Fibroblast of pulmonary artery (primary cell): ENCODE measurements at places on chromosomes 1 and 21.

- no peak for DNase-seq
Measured at GRCh38 chr1:117612517-117613248, 6.8 kb downstream of the TENT5C start.

- DNase-seq, result no peak
Measured at GRCh38 chr1:19313961-19314882, 2.1 kb downstream of the SLC66A1 start.

GRCh38 chr1:4091996-4092395 is 191.9 kb upstream of the C1orf174 start:
- DNase-seq, result no peak

- DNase-seq, result no peak
Measured at GRCh38 chr1:94274561-94274960, 37.2 kb upstream of the ARHGAP29 start.

DNA sequence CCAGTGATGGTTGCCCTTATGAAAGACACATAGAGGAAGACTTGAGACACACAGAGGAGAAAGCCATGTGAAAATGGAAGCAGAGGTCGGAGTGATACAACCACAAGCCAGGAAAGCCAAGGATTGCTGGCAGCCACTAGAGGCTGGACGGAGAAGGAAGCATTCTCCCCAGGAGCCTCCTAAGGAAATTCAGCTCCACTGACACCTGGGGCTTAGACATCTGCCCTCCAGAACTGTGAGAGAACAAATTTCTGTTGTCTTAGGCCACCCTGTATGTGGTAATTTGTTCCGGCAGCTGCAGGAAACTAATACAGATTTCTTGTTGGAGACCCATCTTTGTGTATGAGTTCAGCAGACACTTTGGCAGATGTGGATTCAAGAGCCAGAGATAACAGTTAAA is 126.9 kb upstream of the ATP1A1 start:
- DNase-seq, result no peak

DNA sequence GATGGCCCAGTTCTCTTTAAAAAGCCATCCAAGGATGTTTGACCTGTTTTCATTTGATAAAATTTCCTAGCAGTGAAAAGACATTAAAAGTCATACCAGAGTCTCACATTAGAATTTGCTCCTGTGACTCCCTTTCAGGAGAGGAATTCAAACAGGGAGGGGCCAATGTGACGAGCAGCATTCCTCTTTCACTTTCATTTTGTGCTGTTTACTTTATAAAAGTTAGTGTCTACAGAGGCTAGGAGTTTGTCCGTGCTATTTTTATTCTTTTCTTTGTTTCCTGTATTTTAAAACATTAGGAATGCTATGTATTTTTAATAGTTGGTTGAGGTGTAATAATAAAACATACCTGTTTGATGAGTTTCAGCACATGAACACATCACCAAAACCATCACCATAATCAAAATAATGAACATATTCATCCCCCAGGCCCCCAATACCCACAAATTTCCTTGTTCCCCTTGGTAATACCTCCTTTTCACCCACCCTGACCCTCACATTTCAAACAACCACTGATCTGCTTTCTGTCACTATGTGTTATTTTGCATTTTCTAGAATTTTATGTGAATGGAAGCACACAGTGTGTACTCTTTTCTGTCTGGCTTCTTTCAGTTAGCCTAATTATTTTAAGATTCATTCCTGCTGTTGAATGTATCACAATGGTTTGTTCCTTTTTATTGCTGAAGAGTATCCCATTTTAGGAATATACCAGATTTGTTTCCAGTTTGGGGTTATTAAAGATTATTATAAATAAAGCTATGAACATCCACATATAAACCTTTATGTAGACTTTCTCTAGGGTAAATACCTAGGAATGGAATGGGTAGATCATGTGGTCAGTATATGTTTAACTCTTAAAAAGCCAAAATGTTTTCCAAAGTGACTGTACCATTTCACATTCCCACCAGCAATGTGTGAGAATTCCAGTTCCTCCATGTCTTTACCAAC is 129.5 kb downstream of the TENT5C start:
- peak; percentile 65 for DNase-seq

DNA sequence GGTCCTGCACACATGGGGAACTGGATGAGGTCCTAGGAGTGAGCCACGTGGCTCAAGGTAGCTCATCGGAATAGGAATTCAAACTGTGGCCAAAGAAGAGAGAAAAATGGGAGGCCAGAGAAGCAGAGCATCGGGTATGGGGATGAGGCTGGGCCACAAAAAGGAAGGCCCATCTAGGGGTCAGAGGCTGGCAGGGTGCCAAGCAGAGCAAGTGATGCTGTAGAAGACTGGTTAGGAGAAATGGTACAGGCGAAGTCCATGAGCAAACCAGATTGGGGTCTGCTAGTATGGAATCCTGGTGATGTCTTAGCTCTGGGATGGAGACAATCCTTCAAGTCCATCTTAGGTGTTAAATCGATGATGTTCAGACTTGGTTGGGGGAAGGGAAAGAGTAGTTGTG is 68.0 kb downstream of the TEX35 start:
- no peak for DNase-seq

DNA sequence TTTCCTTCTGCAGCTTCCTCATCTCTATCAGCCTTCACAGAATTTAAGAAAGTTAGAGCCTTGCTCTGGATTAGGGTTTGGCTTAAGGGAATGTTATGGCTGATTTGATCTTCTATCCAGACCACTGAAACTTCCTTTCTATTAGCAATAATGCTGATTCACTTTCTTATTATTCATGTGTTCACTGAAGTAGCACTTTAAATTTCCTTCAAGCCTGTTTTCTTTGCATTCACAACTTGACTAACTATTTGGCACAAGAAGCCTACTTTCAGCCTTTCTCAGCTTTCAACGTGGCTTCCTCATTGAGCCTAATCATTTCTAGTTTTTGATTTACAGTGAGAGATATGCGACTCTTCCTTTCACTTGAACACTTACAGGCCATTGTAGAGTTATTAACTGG is 528.5 kb downstream of the PLPP3 start:
- DNase-seq, result no peak

GRCh38 chr1:32967888-32968568 is 3.4 kb upstream of the RNF19B start:
- no peak for DNase-seq

GRCh38 chr1:231699784-231700183 is 73.2 kb downstream of the DISC1 start:
- no peak for DNase-seq

- no peak for DNase-seq
Measured at GRCh38 chr1:50879137-50879536, 80.9 kb downstream of the FAF1 start.

GRCh38 chr1:180230791-180231505 is 884 bp downstream of the LHX4 start:
- peak; percentile 67 for DNase-seq

- no peak for DNase-seq
Measured at GRCh38 chr1:46797696-46798470, 963 bp upstream of the CYP4B1 start.

- DNase-seq, result peak; percentile 31
Measured at GRCh38 chr1:37575692-37576091, 19.0 kb downstream of the DNALI1 start.

- no peak for DNase-seq
Measured at GRCh38 chr1:210819266-210819665, 314.7 kb downstream of the KCNH1 start.

DNA sequence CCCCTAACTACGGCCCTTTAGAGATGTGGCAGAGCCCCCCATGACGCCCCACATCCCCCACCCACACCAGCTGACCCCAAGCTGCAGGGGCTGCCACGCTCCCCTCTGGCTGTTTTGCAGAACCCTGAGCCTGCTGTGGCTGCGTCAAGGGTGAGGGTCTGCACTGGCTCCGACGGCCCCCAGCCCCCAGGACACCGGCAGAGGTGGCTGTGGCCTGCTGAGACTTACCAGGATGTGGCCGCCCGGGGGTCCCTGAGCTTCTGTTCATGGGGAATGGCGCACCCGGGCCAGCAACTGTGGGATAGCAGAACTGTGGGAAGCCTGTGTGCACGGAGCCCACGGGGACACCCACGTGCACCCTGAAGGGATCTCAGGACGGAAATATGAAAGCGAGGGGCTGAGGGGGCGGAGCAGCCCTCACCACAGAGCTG is 12.8 kb upstream of the RNF223 start:
- DNase-seq, result no peak

- no peak for DNase-seq
Measured at GRCh38 chr21:17446737-17447136, 66.1 kb upstream of the CXADR start.

- no peak for DNase-seq
Measured at GRCh38 chr1:48810740-48811139, 34.0 kb upstream of the BEND5 start.

DNA sequence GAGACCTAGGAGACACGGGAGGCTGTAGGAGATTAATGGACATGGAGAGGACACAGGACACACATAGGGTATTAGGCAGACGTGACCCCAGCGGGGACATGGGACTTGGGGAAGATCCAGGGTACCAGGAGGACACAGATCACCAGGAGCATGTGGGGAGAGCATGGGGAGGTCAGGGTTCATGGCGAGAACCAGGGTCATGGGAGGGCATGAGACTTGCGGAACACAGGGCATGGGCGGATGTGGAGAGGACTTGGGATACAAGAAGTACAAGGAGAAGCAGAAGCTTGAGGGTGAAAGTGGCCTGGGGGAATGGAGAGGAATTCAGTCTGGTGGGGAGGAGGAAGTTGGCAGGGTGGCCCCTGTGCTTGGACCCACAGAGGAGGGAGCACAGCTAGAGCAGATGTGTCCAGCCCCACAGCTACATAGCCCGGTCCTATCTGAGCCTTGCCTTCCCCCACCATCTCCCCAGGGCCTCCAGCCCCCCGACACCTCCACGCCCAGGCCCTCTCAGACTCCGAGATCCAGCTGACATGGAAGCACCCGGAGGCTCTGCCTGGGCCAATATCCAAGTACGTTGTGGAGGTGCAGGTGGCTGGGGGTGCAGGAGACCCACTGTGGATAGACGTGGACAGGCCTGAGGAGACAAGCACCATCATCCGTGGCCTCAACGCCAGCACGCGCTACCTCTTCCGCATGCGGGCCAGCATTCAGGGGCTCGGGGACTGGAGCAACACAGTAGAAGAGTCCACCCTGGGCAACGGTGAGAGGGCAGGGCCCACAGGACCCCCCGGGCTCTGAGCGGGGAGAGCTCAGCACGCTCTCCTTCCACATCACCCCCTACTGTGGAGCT is 12.1 kb downstream of the TIE1 start:
- no peak for DNase-seq
